Liver (tissue), 10 donors: ENCODE measurements at places on chromosomes 6 and 20. TPM values are rescaled to one million over a fixed set of nuclear protein-coding genes. Genes with fewer than 3 reads are reported as not detected.

- DNase-seq = no peak
These were observed 136.9 kb upstream of the SLC22A16 start for GRCh38 chr6:110613356-110613755.

- no peak for DNase-seq
These were observed 385.3 kb upstream of the SULF2 start for GRCh38 chr20:48170625-48171024.

DNA sequence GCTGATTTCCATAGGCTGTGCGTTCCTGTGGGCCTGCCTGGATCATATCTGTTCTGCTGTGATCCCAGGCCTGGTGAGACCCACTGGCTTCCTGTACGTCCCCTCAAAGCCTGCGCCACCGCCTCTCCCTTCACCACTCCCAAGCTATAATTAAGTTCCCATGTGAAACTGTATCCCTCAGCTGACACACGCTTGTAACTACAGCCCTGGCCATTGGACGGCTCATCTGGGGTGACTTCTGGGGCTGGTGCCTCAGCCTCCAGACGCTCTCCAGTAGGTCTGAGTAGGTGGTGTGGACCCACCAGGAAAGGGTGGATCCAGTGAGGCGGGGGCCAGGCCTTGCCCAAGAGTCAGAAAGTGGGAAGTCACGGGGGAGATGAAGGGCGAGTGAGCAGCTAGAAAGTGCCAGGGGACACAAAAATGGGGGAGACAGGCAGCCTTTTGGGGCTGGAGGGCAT is 21.0 kb downstream of the PPARD start:
- DNase-seq = no peak

DNA sequence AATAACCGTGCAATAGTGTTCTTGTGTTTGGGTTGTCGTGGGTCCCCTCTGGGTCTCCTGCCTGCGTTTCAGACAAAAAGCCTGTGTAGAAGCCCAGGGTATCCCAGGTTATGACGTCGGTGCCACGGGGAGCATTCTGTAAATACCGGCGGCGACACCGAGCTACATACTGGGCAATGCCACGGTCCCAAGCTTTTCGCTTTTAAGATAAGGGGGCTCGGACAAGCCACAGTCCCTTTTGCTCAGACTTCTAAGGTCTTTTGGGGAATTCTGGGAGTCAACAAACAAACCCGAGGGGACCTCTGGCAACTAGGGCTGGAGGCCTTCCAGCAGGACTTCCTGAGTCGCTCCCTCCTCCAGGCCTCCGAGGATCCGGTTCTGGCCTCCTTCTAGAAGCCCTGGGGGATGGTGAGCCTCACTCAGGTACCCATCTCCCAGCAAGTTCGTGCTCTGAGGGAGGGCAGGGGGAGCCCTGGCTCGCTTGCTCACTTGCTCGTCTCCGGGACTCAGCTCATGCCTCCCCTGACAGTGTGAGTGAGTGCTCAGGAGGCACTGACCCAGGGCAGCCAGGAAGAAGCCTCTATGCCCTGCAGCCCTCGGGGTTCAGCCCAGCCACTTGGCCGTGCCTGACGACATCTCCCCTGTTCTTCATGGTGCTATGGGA is 62.4 kb upstream of the MRPS10 start:
- DNase-seq = no peak

- no peak for DNase-seq
These were observed 63.0 kb upstream of the CD2AP start for GRCh38 chr6:47414423-47415167.

DNA sequence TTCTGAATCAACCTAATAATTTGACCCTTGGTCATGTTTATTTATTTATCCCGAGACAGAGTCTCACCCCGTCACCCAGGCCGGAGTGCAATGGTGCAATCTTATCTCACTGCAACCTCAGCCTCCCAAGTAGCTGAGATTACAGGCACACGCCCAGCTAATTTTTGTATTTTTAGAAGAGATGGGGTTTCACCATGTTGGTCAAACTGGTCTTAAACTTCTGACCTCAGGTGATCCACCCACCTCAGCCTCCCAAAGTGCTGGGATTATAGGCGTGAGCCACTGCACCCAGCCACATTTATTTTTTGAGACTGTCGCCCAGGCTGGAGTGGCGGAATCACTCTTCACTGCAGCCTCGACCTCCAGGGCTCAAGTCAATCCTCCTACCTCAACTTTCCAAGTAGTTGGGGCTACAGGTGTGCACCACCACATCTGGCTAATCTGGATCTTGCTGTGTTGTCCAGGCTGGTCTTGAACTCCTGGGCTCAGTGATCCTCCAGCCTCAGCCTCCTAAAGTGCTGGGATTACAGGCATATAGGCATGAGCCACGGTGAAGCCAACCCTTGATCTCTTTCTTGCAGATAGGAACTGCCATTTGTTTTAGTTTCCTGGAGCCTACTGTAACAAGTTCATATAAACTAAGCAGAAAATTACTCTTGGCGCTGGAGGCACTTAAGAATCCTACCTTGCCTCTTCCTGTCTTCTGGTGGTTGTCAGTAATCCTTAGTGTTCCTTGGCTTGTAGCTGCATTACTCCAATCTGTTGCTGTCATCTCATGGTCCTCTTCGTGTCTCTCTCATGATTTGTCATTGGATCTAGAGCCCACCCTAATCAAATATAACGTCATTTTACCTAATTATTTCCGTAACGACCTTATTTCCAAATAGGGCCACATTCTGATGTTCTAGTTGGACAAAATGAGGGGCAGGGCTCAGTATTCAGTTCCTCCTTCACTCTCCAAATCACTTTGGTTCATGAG is 2.3 kb downstream of the RPS18 start:
- DNase-seq = no peak

DNA sequence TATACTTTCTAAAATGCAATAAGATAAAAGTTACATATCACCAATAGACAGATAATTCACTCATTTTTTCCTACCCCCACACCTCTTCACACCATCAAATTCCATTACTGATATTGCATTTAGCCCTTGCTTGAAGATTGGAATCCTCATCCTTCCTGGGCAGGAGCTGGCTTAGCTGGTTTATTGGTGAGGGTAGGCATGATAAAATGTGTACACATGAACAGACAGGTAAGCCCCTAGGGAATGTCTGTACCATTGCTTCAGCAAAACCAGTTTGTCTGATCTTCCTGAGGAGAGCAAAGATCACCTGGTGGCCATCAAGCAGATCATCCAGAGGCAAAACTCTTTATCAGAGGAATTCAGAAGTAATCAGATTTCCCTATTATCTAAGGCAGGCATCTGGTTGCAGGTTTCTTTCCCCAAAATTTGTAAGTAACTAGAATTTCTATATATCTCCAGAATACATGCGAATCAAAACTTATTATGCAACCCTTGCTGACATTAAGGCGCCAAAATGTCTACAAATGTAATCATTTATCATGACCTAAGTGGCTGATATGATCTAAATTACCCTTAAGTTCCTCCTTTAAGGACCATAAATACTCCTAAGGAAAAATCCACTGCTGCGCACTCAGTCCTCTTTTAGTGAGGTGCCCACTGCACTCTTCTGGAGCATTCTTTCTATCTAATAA is 6.6 kb upstream of the FABP7 start:
- no peak for DNase-seq

GRCh38 chr6:439641-440167 is 48.2 kb downstream of the IRF4 start:
- no peak for DNase-seq

DNA sequence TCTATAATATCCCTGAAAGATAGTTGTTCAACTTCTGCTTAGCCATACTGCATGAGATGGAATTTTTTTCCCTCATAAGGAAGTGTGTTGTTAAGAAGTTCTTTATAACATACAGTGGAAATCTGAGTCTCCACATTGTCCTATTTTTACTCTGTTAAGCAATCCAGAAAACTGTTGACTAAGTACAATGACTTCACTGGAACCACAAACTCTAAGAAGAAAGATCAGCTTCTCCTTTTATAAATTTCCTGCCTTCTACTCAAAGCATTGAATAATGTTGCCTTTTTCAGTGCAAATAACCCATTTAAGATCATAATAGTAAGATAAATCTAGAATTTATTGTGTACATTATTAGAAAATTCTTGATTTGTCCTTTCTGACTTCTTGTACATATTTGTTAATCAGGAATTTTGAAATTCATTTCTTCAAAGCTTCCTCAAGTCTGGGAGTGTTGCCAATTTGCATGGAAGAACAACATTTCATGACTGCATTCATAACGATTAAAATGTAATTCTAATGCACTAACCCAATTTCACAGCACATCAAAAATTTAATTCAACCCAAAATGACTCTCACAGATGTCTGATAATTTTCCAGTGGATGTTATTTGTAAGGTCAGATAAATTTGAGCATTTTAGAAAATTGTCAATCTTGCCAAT is 45.6 kb upstream of the ANKEF1 start:
- DNase-seq = no peak

DNA sequence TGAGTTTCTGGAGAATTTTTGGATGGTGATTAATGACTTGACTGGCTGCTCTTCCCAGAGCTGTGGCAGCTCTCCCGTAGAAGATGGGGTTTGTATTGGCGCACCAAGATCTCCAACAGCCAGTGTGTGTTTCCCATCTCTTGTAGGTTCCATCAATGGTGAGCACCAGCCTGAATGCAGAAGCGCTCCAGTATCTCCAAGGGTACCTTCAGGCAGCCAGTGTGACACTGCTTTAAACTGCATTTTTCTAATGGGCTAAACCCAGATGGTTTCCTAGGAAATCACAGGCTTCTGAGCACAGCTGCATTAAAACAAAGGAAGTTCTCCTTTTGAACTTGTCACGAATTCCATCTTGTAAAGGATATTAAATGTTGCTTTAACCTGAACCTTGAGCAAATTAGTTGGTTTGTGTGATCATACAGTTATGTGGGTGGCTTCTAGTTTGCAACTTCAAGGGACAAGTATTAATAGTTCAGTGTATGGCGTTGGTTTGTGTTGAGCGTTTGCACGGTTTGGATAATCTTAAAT is 50.2 kb downstream of the CSE1L start:
- no peak for DNase-seq

GRCh38 chr6:71332012-71332411 is 43.4 kb downstream of the OGFRL1 start:
- DNase-seq = no peak

- DNase-seq = peak; percentile 49
These were observed 44.3 kb upstream of the BCLAF1 start for GRCh38 chr6:136333824-136334464.

DNA sequence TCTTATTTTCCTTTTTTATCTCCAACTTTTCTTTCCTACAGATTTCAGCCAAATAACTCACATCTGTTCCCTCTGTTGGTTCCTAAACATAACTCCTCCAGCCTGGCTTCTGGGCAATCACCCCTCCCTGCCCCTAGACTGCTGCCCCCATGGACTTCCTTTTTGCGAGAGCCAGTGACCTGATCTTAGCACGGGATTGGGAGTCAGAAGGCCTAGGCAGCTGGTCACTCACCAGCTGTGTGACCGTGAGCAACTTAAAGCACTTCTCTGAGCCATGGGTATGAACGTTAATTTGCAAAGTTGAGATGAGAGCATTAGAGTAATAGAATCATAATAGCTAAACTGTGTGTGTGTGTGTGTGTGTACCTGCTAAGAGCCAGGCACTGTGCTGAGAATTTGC is 4.5 kb upstream of the MMP9 start:
- DNase-seq = no peak

GRCh38 chr20:63635431-63636141 is 8.7 kb upstream of the GMEB2 start:
- no peak for DNase-seq

GRCh38 chr6:159178847-159179246 is 9.6 kb downstream of the FNDC1 start:
- no peak for DNase-seq

DNA sequence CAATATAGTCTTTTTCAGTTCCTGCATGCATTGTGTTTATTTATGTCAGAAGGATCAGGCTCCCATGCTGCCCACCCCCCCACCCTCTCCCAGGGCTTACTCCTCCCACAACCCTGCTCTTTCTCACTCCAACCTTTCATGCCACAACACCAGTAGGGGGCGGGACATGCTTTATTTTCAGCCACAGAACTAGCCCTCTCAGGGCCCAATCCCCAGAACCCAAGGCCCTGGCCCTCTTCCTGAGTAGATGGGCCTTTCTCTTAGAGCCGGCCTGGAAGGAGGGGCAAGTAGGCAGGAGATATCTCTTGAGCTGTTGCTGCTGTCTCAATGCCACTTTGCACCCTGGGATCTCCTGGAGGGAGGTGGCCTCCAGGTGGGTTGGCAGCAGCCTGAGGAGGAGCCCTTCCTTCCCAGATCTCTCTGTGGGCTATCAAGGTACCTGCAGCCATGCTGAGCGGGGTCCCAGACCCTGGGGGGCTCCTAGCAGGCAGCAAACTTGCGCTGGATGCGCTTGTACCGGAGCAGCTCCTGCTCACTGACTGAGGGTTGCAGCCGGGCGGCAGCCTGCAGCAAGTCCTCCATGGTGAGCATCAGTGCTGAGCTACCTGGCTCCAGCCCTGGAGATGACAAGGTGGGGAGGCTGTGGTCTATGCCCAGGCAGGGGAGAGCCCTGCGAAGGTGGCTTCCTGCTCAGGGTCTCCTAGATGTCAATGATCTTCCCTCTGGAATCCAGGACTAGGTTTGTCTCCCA is 3.5 kb downstream of the GNMT start:
- DNase-seq = no peak

DNA sequence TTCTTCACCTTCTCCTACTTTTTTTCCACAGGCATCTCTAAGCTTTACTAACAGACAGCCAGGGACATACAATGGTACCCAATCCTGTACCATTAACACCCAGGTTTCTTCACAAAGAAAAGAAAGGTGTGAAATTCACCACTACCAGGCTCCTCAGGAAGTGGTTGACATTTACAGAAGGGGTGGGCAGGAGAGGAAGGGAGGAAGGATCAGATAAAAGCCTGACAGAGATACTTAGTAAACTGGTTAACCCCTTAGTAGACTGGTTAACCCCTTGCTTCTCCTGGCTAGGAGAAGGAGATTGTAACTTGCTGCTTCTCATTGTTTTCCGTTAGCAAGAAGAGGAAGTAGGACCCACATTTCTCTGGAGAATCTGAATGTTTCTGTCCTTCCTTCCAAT is 7.2 kb downstream of the SAMD3 start:
- no peak for DNase-seq

- DNase-seq = no peak
These were observed 156.3 kb downstream of the SCML4 start for GRCh38 chr6:107667790-107668189.

DNA sequence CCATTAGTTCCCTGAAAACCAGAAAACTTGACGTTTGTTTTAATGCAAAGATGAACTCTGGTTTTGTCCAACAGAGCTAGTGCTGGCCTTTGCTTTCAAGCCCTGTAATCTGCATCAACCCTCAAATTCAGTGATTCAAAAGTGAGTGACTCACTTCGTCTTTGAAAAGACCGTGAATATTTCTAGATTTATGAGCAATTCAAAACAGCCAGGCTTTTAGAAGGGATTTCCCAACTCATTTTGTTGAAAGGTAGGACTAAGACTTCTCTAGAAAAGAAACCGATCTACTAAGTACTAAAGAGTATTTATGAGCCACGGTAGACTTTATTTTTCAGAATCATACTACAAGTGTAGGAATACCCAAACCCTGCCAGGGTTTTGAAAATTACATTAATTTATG is 121.5 kb downstream of the UST start:
- no peak for DNase-seq

Gene RGS19
- 12.9 TPM for total RNA-seq

Gene SUMO4
- 0.84 TPM for total RNA-seq

Gene TMC2
- total RNA-seq = not detected

Gene AGER
- 0.92 TPM for total RNA-seq

Gene RTN4IP1
- total RNA-seq = 6.9 TPM

Gene CCM2L
- 2.1 TPM for total RNA-seq

Gene ARMH2
- total RNA-seq = not detected

Gene DACT2
- total RNA-seq = 2.8 TPM
